Activated CD8-positive, alpha-beta memory T cell treated with anti-CD3 and anti-CD28 coated beads for 4 hours (primary cell): ENCODE measurements at places on chromosomes 6 and 20.

GRCh38 chr6:44431118-44431725 lies 43.7 kb downstream of the CDC5L start:
- DNase-seq = peak; percentile 2

DNA sequence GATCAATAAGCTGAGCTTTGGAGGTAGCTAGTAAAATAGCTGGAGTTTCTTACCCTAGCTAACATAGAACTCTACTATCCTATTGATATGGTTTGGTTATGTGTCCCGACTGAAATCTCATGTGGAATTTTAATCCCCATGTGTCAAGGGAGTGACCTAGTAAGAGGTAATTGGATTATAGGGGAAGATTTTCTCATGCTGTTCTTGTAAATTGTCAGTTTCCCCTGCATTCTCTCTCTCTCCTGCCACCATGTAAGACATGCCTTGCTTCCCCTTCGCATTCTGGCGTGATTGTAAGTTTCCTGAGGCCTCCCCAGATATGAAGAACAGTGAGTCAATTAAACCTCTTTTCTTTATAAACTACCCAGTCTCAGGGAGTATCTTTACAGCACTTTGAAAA lies 24.6 kb upstream of the SYNE1 start:
- no peak for DNase-seq

DNA sequence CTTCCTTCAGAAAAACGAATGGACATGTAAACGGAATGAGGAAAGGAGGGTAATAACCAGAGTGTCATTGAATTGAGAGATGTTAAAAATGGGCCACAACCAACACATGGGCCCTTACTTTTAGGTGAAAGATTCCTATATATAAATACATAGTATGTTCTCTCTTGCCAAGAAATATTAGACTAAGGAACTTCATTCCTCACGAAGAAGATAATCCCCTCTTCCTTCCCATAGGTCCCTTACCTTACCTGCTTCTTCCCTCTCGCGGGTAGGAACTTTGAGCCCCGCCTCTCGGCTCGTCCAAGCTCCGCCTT lies 295 bp upstream of the TBC1D22B start:
- no peak for DNase-seq

DNA sequence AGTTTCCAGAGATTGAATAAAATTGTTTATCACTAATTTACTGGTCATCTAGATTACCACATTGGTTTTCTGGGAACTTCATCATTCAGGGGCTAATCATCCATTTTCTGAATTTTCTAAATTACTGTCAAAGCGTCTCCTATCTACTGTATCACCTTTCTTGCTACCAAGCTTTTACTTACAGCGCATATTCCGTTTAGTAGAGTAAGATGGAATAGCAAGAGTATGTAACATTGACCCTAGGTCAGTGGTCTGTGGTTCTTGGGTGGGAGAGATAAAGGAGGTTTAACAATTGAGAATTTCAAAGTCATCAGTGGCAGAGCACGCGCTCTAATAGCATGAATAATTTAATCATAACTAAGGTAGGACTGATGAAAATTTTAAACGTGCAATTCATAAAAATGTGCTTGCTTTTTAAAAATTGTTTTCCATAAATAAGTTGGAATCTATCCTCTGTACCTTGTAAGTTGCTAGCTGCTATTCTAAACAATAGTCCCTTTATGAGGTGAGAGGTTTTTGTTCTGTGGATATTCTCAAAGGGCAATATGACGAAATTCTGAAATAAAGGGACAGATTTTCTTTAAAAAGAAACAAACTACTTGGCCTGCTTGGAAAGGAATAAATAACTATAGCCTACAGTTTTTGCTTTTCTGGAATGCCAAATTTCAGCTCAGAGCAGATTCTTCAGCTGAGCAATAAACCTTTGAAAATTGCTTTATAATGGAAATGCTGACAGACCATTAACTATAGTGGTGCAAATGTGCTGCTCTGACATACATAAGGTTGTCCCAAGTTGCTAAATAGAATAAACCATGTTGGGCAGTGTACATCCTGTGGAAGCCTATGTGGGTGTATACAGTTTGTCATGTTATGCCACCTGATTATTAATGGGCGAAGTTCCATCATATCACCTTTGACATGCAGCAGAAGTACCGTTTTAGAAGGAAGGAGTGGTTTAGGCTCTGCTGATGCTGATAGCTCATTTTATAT lies 84.1 kb downstream of the ZFAND3 start:
- DNase-seq = no peak

DNA sequence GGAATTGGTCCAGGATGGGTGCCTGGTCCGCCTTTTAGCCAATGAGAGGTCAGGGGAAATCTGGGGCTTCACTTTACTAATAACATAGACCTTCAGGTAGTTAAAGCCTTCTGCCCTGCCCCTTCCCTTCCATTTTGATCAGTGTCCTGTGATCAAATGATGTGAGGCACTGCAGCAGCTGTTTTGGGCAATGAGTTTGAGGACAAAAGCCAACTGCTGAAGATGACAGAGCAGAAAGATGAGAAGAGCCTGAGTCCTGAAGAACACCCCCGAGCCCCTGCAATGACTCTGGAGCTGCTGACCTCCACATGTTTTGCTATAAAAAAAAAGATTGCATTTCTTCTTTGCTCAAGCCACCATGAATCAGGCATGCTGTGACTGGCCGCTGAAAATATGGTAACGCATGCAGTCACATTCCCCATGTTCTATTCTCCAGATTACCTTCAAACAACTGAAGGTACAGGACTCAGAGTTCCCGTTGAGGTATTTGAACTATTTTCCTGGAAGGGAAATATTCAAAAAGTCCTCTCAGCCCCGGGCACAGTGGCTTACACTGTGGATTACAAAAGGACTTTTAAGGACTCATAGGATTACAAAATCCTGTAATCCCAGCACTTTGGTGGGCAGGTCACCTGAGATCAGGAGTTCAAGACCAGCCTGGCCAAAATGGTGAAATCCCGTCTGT lies 45.7 kb upstream of the B4GALT5 start:
- DNase-seq = no peak

DNA sequence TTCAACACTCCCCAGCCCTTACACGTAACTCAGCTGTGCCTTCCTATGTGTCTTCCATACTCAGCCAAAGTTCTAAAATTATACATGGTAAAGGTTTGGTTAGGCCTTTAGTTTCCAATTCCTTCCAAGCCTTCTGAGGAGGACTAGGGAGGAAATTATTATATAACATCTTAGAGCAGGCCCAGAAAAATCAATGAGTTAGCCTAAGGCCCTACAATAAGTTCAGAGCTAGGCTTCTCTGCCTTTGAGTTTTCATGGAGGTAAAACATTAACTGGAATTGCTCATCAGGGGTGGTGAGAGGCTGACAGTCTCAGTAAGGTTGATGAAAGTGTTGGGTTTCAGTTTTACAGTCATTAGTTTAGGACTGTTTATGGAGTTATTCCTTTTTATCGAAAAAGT lies 286.0 kb downstream of the ADGB start:
- no peak for DNase-seq

GRCh38 chr20:31713312-31714273 lies 9.1 kb downstream of the BCL2L1 start:
- DNase-seq = no peak

GRCh38 chr20:17735206-17735804 lies 35.5 kb downstream of the BANF2 start:
- no peak for DNase-seq

DNA sequence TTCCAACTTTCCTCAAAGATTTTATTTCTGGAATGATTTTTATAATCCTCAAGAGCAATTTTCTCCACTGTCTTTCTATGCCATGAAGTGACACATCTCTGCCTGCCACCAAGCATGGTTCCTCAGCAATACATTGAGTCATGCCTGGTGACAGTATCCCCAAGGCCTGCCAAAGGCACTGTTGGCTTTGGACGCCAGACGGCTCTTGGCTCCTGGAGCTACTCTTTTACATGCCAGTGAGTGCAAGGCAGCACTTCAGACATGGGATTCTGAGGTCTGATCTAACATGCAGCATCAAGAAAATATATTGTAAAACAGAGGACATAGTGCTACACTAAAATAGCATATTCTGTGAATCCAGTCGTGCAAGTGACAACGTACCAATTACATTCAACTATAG lies 20.1 kb upstream of the PLEKHG1 start:
- DNase-seq = no peak

GRCh38 chr6:157569543-157569942 lies 188.6 kb downstream of the ZDHHC14 start:
- no peak for DNase-seq

- no peak for DNase-seq
These were observed 16.4 kb upstream of the POLR1H start for GRCh38 chr6:30044630-30045029.

DNA sequence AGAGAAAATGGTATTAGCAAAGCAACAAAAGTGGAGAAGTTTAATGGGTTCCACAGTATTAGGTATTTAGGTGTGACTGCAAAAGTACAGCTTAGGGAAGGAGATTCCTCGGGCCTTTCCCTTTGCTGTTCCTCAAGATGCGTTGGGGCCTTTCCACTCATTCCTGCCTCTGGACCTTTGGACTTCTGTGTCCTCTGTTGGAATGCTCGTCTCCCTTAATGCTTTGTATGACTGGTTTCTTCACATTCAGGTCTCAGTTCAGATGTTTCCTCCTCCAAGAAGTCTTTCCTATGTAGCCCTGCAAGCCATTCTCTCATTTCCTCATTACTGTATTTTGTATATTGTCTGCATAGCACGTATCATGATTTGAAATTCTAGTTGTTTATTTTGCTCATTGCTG lies 39.6 kb downstream of the CTNNBL1 start:
- DNase-seq = no peak

DNA sequence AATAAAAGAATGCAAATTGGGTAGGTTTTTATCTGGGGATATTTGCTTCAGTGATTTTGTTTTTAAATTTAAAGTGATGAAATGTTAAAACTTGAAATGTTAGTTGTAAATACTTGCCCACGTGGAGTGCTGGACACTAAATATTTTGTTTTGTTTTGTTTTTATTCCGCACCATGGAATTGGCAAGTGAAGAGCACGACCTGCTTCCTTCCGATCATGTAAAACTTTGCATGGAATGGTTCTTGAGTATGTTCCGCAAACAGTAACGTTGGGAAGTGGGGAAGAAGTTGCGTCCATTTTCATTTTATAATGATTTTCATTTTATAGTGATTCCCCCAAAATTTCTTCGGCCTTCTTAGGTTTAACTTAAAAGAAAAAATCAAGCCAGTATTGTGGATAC lies 765 bp downstream of the IRAK1BP1 start:
- DNase-seq = no peak

DNA sequence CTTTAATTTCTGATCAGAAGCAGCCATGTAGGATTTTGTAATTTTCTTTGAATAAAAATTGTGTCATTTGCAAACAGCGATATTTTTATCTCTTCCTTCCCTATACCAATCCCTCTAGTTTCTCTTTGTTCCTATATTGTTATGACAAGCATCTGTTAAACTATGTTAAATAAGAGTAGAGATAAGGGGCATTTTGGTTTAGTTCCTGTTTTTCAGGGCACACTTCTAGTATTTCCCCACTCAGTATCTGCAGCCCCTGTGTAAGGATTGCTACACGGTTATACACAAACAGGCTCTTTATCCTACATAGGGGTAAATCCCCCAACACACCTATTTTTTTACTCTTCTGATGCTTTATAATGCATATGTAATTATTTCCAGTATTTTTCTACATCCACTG lies 42.1 kb downstream of the TRERF1 start:
- no peak for DNase-seq

GRCh38 chr20:53322651-53323050 lies 271.0 kb downstream of the ZNF217 start:
- DNase-seq = no peak

GRCh38 chr20:62946918-62947317 lies 5.6 kb upstream of the SLC17A9 start:
- no peak for DNase-seq

GRCh38 chr20:33604991-33605370 lies 57.1 kb upstream of the C20orf144 start:
- no peak for DNase-seq

DNA sequence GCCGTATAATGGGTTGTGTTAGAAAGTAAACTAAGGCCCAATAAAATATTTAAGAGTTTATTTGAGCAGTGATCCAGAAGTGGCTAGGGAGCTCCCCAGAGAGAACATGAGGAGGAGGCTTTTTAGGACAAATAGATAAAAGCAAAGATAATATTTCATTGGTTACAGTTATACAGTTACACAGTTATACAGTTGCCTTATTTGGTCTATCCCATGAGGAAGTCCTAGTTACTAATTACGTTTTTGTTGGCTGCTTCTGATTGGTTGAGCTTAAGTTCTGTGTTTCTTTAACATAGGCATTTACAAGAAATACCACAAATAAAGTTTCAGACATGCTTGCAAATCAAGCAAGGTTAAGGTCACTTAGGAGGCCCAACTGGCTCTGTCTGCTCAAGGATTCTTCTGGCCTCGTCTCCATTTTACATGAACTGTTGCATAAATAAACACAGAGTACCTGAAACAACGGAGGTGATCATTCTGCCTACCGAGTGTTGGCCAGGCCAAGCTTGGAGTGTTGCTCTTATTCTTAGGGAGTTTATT lies 7.0 kb downstream of the UBD start:
- DNase-seq = no peak

DNA sequence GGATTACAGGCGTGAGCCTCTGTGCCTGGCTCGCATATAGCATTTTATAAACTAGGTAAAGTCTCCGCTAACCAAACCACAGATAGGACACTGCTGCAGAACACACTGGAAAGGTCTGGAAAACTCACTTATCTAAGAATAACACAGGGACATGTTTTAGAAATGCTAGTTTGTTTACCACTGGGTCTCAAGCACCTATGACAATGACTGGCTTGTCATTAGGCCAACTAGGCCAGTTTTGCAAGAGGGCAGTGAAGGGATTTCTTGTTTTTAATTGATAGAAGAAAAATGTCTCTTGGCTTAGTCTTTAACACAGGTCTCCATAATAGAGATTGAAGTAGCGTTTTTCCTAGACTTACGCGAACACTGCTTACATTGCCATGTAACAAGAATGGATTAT lies 201.4 kb downstream of the TMEM242 start:
- DNase-seq = no peak

DNA sequence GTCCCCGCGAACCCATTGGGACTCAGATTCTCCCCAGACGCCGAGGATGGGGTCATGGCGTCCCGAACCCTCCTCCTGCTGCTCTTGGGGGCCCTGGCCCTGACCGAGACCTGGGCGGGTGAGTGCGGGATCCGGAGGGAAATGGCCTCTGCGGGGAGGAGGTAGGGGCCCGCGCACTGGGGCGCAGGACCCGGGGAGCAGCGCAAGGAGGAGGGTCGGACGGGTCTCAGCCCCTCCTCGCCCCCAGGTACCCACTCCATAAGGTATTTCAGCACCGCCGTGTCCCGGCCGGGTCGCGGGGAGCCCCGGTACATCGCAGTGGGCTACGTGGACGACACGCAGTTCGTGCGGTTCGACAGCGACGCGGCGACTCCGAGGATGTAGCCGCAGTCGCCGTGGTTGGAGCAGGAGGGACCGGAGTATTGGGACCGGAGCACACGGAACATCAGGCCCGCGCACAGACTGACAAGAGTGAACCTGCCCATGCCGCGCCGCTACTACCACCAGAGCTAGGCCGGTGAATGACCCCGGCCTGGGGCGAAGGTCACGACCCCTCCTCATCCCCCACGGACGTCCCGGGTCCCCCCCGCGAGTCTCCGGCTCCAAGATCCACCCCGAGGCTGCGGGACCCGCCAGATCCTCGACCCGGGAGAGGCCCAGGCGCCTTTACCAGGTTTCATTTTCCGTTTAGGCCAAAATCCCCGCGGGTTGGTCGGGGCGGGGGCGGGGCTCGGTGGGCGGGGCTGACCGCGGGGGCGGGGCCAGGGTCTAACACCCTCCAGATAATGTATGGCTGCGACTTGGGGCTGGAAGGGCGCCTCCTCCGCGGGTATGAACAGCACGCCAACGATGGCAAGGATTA lies 15.7 kb upstream of the HLA-A start:
- DNase-seq = no peak
